ENCODE measurements at places on chromosomes 5 and 9.
A peak's percentile ranks its signal among the peaks of the same experiment; 100 is the strongest.

DNA sequence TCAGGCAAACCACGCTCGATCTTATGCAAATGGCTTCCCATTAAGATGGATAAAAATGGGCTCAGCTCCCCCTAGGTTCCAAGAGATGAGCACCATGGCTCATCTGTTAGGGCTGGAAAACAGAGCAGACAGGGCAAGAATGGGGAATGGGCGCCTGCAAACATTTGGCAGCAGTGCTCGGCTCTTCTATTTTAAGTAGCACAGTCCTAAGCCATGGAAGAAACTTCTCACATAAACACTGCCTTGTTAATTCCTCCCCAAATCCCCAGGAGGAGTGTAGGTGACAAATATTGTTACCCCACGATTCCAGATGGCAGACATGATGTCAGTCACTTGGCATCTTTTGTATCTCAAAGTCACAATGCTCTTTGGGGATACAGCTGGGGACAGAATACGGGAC is 221.8 kb downstream of the ICE1 start:
- DNase-seq, result no peak

GRCh38 chr5:62717301-62717933 is 138.8 kb downstream of the LRRC70 start:
- DNase-seq, result no peak

GRCh38 chr9:76013809-76014208 is 123.3 kb downstream of the PCSK5 start:
- no peak for DNase-seq

DNA sequence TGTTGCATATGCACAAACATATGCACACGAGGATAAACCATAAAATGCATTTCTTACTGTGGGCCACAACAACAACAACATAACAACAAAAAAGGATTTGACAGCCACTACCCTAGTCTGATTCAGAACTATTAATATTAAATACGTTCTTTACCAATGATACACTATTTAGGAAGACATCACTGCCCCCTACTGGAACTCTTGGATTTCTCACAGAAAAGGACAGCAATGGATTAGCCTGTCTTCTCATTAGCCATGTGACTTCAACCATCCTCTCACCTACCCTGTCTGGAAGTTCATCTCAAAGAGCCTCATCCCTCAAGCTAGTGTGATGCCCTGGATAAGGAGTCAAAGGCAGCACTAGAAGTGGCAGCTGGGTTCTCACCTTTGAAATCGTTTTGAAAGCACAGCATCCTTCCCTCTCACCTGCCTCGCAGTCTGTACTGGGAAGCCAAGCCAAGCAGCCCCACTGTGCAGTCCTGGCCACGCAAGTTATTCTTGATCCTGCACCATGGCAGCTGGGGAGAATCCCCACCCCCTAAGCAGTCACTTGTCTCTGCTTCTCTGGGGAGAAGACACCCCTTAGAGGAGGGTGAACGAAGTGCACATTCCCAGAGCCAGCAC is 64.6 kb downstream of the SH3TC2 start:
- peak; percentile 2 for DNase-seq

- no peak for DNase-seq
Measured at GRCh38 chr5:177438468-177438867, 8.1 kb upstream of the PRR7 start.

- peak; percentile 58 for DNase-seq
Measured at GRCh38 chr5:154653764-154654485, 101.3 kb upstream of the LARP1 start.

DNA sequence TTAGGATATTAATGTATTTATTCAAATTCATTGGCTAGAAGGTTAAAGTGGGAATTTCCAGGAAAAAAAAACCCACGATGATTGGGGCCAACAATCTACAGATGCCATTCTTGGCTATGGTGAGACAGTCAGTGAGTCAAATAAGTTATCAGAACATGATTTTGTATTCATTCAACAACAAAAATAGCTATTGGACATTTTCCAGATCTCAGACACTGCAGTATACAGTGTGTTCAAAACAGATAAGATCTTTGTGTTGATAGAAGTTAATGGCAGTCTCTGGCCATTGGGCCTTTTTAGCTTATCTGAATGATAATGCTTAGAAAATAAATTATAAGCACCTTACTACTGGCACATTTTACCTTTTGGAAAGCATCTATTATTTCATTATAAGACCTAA is 547.7 kb downstream of the MAT2B start:
- peak; percentile 63 for DNase-seq

DNA sequence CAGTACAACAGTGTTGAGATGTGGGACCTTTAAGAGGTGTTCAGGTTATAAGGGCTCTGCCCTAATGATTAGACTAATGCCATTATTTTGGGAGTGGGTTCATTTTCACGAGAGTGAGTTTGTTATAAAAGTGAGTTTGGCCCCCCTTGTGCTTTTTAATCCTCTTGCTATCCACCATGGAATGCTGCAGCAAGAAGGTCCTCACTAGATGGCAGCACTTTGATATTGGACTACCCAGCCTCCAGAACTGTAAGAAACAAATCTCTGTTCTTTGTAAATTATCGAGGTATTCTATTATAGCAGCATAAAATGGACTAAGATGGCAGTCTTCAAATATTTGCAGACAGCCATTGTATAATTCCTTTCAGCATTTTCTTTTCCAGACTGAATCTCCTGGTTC is 212.4 kb downstream of the LRRC70 start:
- DNase-seq, result peak; percentile 26

DNA sequence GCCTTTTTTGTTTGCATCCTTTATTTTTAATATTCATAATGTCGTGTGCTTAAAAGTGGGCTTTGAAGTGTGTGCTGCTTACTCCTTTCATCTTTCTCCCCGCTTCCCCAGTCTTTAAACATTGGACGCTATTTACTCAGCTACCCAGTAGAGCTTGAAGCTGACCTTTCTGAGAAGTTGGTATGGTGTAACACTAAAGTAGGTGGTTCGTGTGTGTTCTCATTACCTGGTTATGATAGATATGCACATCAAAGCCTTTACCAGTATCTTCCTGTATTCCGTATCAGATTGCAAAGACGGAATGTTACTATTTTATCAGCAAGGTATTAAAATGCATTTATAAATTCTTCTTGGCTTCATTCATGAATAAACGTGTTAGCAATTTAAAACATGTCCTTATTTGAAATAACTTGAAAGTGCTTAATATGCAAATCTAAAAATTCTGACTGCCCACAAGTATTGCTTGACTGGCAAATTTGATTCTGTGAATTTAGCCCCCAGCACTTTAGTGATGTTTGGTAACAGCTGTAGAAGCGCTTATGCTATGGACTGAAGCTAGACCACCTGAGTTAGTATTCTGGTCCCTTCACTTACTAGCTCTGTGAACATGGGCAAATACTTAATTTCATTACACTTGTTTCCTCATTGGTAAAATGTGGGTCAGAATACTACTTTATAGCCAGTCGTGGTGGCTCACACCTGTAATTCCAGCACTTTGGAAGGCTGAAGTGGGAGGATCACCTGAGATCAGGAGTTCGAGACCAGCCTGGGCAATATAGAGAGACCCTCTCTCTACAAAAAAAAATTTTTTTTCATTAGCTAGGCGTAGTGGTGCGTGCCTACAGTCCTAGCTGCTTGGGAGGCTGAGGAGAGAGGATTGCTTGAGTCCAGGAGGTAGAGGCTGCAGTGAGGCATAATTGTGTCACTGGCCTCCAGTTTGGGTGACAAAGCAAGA is 1.7 kb downstream of the RRAGA start:
- DNase-seq, result no peak

GRCh38 chr5:169545762-169546161 is 37.8 kb upstream of the SPDL1 start:
- no peak for DNase-seq

- DNase-seq, result no peak
Measured at GRCh38 chr9:35618854-35619799, 914 bp upstream of the CD72 start.

DNA sequence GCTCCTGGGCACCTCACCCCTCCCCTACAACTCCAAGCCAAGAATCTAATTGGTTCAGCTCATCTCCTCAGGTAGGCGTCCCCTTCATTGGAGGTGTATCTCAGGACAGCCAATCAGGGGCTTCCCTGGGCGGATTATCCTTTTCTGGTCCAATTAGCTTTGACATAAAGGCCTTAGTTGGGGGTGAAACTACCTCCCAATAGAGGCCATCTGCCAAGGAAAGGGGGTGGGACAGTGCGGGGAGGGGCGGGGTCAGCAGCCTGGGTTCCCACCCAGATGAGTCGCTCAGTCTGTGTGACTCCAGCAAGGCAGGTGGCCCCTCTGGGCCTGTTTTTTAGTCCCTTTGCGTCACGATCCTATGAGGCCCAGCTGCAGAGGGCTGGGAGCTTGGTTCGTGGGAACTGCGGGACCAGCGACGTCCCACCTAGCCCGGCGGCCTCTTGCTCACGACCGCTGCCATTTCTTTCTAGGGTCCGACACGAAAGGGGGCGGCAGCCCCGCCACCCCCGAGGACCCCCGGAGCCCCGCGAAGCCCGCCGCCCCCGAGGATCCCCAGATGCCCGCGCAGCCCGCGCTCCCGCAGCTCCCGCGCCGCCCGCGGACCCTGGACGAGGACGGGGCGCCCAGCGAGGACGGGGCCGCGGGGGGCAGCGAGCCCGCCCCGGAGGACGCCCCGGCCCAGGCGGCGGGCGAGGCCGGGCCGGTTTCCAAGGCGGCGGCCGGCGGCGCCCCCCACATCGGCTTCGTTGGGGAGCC is 8.9 kb downstream of the PRRT1B start:
- no peak for DNase-seq

DNA sequence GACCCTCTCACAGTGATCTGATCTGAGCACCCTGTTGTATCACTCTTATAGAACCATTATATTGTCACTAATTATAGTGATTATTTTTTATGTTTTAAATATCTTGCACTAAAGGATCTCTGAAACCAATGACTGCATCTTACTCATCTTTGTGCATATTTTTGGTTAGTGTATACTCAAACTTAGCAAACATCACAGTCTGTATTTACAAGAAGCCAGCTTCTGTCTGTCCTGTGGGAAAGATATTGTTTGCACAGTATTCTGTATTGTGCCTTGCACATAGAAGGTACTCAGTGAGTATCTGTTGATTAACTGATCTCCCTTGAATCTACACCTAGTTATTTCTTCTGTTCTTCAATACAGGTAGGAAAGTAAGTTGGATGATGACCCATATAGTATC is 131.5 kb downstream of the PAM start:
- no peak for DNase-seq

GRCh38 chr5:116660929-116661328 is 86.3 kb upstream of the SEMA6A start:
- no peak for DNase-seq

DNA sequence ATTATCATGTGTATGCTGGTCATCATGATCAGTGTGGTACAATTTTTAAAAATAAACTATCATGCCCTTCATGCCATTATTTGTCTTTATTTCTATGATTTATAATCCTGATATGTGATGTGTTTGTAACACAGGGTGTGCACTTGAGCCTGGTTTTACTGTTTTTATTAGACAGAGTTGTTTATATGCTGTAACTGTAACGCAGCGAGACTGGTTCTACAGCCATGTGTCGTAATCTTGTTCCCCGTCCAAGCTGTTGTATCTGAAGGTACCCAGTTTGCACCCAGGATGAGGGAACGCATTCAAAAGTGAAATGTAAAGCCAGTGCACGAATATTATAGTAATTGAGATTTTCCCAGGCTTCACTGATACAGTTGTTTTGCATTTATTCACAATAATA is 28.2 kb downstream of the SNX18 start:
- DNase-seq, result no peak

DNA sequence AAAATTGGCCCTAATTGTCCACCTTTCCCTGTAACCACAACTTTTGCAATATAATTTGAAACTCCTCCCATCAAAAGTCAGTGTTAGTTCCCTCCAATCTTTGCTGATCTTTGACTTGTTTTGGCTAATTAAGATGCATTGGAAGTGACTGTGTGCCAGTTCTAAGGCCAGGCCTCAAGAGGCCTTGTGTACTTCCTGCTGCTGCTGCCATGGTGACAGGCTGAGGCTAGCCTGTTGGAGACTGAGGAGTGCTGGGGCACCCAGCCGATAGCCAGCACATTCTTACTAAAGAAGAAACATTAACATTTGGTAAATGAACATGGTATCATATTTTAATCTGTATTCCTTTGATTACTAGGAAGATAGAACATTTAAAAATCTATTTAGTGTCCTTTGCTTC is 86.5 kb downstream of the SREK1 start:
- no peak for DNase-seq

DNA sequence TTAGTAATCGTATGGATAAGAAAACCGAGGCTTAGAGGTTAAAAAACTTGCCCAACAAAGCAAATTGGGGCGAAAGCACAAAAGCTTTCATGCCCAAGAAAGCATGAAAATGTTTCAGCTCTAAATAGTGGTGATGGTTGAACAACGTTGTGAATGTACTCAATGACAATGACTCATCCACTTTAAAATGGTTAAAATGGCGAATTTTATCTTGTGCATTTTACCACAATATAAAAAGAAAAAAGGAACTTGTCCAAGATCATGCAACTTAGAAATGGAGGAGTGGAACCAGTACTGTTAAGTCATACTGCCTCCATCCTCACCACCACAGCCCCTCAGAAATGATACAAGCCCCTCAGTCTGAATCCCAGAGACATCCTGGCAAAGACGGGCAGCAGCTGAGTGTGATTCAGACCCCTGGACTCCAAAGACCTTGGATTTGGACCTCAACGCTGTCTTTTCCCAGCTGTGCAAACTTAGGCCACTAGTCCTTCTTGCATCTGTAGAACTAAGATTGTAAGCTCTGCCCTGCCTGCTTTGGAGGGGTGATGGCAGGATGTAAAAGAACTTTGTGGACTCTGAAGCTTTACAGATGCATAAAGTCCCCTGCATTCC is 158.4 kb downstream of the GABBR2 start:
- no peak for DNase-seq

DNA sequence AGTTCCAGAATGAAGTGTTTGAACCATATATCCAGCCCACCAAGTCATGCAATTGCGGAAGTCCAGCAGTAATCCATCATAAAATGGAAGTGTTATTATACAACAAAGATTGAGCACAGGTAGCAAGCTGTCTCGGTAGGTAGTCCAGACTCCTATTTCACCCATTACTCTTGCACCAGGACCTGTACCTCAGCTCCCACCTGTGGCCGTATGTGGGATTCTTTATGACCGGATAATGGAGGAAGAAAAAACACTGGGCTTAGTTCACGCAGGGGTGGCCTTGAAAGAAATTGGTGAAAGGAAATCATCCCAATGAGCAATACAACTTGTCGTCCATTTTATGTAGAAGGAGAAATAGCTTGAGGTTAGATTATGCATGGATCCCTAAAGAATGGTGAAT is 216.3 kb downstream of the ESM1 start:
- no peak for DNase-seq

DNA sequence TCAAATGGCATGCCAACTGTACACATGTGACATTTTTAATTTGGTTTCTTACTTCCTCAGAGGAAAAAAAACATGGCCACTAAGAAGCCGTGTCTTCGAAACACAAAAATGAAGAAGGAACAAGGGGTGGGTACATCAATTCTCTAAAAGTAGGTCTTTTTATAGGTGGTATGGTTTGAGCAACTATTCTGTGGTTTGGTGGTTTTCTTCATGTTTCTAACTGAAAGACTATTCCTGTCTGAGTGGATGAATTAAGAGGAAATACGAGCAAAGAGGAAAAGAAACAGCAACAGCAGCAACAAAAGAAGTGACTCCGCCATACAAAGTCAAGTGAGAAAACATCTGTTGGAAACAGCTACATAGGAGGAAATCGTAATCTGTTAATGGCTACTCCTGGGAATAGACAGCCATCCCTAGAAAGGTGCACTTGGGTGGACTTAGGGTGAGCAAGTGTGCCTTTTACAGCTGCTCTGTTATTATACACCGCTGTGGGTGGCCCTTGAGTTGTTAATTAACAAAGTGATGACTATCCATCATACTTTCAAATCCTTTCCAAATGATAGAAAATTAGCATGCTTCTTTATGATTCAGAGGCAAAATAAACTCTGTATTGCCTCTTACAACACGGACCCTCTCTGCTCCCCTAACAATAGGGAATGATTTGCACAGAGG is 575.8 kb downstream of the TLE1 start:
- DNase-seq, result no peak
